ENCODE measurements at places on chromosomes 7 and 10.

DNA sequence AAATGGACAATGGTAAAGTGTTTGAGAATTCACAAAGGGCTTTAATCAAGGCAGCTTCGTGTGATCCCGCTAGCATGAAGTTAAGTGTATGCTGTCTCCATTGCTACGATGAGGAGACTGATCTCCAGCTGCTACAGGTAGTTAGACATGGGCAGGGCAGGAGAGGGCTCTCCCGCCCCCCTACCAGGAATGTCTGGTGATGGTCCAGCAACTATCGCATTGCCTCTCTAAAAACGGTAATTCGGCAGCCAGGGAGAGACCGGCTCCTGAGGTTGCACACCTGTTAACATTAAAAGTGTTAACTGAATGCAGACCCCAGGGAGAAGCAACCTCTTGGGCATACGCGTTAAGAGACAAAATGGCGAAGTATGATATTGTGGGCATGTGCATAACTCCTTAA, 37.9 kb downstream of the SVIL start:
- no peak for DNase-seq

DNA sequence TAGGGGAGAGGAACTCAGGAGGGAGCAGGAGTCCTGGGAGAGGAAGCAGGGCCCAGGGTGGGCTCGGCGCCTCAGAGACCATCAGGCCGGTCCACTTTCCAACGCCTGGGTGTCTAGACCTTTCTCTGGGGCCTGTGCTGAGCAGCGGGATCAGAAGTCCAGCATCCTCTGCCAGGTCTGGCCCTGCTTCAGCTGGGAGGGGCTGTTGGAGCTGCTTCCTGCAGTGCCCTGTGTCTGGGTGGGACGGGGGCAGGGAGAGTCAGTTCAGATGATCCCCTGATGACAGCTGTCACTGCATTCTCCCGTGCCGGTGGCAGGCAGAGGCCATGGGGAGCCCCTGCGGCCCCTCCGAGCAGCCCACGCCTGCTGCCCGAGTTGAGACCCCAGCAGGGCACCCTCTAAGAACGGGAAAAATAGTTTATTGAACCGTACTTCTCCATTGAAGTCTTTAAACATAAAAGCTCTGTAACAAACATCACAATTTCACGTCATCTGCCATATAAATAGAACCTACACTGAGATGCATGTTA, 23.3 kb downstream of the AP5Z1 start:
- DNase-seq = no peak

- no peak for DNase-seq
These were observed 36.2 kb downstream of the UNCX start for GRCh38 chr7:1268866-1269265.

GRCh38 chr7:35818513-35818912, 17.7 kb downstream of the SEPTIN7 start:
- DNase-seq = no peak

DNA sequence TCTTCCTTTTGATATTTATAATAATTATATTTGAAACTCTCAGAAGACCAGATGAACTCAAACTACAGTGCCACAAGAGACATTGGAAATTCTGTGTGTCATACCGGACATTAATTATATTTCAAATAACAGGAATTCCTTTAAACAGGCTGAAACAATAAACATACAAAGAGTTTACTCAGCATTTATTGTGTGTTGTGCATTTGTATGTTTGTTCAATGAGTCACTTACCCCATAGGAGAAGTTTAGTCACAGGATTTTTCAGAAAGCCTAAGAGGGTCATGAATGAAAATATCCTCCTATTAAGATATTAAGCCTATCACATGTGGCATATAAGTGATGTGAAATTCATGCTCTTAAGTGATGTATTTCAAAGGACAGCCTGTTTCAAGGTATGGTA, 566.8 kb downstream of the CNTNAP2 start:
- no peak for DNase-seq

GRCh38 chr10:23095966-23096801, 805 bp downstream of the MSRB2 start:
- DNase-seq = peak; percentile 32

GRCh38 chr10:125175807-125176206, 15.4 kb upstream of the CTBP2 start:
- no peak for DNase-seq

- DNase-seq = no peak
These were observed 212.8 kb downstream of the MAD1L1 start for GRCh38 chr7:2019711-2020511.

DNA sequence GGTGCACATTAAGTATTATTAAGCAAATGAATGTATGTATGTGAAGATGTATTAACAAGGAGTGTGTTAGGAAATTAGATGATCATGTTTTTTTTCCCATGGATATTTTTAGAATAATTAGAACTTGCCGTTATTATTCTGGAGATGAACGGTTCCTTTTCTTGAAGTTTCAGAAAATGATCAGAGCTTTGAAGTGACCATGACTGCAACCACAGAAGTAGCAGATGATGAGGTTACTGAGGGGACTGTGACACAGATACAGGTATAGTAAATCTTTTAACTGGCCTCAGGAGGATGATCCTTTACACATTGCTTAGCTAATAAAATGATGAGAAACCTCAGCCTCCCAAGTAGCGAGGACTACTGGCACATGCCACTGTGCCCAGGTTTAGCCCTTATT, 18.6 kb downstream of the DMTF1 start:
- DNase-seq = no peak

GRCh38 chr7:142240546-142240945, 17.3 kb downstream of the PRSS58 start:
- no peak for DNase-seq

GRCh38 chr7:32150039-32150438, 79.8 kb upstream of the PDE1C start:
- DNase-seq = no peak

DNA sequence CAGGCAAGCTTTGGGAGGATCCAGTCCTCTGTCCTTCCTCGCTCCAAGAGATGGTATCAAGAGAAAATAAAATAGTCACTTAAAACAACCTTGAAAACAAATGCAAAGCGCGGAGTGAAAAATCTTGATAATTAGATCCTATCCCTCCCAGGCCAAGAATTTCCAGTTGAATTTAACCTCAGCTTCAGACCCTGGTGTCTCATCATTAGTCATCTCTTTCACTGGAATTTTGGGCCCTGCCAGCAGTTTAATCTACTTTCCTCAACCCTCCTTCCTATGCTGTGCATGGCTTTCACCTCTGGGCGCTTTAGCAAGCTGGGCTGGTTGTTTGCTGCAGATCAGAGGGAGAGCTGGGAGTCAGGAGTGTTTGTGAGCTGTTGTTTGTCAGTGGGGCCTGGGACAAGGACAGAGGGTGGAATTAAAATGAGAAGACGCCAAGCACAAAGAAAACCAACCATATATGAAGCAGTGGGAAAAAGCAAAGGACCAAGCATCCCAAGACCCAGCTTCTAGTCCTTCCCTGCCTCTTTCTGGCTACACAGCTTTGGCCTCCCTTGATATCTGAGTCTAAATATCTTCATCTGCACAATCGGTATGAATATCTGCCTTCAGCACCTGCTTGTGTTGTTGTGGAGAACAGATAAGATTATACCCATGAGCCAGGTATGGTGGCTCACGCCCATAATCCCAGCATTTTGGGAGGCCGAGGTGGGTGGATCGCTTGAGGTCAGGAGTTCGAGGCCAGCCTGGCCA, 13.5 kb downstream of the MYOF start:
- DNase-seq = no peak

- DNase-seq = no peak
These were observed 503.1 kb downstream of the GRID1 start for GRCh38 chr10:85863301-85864172.

GRCh38 chr7:28192786-28193585, 12.4 kb upstream of the JAZF1 start:
- DNase-seq = no peak

DNA sequence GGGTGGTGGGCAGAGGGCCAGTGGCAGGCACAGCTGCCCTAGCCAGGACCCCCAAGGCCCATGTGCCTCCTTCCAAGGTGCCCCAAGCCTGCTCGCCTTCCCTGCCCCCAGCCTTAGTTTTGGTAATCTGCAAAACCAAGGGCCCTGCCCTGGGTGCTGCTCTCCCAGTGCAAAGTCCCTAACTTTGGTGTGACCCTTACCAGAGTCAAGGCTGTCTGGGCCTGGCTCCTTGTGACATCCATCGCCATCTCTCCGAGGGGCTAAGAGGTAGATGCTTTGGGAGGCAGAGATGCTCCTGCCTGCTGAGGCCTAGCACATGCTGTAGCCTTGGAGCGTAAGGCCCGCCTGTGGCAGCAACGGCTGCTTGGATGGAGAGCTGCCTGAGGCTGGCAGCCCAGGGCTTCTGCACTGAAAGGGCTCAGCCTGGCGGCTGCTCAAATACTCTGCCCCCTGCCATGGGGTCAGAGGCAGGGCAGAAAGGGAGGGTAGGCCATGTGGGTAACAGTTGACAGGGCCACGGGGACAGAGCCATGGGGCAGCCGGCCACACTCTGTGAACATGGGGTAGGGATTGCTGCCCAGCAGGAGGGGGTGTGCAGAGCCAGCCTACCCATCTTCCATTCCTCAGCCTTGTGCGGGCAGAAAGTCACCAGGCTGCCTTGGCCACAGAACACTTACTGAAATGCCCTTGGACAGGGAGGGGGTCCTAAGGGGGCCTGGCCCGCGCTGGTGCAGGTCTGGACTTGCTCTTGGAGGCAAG, 17.9 kb upstream of the MYL7 start:
- DNase-seq = no peak

- DNase-seq = no peak
These were observed 155.4 kb downstream of the POU6F2 start for GRCh38 chr7:39133088-39133487.

- no peak for DNase-seq
These were observed 731.1 kb upstream of the C7orf33 start for GRCh38 chr7:147859486-147859885.

DNA sequence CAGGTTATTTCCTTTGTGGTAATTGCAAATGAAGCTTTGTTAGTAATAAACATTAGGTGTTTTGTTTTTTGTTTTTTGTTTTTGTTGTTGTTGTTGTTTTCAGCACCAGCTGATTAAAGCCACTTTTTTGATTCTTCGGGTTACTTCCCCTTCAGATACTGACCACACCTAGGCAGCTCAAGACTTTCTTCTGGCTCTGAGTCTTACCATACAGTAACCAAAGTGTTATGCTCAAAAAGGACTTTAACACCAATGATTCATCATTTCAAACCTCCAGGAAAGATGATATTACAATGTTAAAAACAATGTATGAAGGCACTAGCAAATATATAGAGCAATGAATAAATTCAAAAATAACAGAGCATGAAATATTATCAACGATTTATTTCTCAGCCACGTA, 265.2 kb upstream of the SP8 start:
- DNase-seq = no peak

DNA sequence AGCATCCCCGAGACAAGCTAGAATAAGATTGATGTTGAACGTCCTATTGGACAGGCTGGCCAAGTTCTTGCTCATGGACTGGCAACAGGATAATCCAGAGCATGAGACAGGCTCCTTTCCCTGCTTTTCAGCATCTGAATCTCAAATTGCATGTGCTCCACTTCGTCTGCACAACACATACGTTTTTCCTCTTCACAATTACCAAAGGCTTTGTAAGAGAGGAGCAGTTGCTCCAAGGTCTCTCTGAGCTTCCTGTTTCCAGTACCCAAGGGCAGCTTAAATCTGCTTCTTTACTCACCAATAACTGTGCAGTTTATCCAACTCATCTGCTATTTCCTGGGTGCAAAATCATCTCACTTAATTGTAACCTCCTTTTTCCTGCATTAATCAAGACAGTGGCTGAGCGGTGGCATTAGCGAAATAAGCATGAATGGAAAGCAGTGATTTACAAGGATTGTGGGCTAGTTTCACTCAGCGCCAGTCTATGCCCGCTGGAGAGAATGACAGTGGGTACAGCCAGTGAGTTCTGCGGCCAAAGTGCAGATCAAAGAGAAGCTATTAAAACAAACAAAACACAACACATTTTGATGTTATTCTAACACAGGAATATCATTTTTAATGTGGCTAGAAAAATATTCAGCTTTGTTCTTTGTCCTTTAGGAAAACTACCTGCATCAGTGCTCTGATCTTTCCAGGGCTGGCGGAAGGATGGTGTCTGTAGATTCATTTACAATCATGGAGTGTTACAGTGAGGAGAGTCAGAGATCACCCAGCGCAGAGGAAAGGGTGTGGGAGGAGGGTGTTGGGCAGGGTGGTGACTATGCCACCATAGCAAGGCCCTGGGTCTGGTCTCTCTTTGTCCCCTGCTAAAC, 79.8 kb downstream of the CHN2 start:
- DNase-seq = no peak

DNA sequence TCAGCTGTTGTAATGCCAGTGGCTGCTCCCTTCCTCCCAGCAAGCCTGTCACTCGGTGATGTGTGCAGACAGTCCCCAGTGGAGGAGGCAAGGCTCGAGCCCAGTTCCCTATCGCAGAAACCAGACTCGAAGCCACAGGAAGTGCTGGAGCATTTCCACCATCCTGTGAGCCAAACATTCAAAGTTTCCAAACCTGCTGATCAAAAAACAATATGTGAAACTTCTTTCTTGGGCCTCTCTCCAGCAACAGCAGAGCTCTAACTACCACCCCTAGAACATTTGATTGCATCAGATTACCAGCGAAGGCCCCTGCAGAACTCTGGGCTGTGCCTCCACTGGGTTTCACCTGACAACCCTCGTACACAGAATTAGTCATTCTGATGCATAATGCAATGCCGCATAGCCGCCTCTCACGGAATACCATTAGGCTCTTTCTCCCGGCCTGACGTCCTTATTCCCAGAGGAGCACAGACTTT, 94.0 kb downstream of the ELMO1 start:
- DNase-seq = peak; percentile 16

- DNase-seq = no peak
These were observed 244.9 kb downstream of the ARHGAP12 start for GRCh38 chr10:31683682-31684081.

Data from HEK293T (cell line).